Suppressor macrophage treated with lipopolysaccharide for 4 hours (primary cell): ENCODE measurements at places on chromosomes 12 and 14.

DNA sequence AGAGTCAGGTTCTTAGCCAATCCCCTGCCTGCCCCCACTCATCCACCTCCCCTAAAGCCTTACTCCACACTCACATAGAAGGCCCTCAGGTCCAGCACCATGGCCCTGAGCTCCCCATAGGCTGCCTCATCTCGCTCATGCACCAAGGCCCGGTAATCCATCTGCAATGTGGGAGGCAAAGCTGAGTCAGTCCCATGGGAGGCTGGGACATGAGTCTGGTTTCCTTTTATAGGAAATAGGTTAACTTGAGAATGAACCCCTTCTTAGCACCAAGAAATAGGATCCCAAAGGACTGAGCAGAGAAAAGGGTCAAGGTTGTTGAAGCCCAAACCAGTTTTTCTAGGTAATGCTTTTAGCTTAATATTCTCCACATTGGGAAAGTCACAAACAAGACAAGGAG lies 2.1 kb upstream of the EMC9 start:
- DNase-seq = no peak

- no peak for DNase-seq
These were observed 15.3 kb downstream of the RAPGEF3 start for GRCh38 chr12:47743311-47743860.

- peak; percentile 51 for DNase-seq
These were observed 69.9 kb upstream of the FOXN3 start for GRCh38 chr14:89486961-89487360.

- DNase-seq = no peak
These were observed 13.9 kb downstream of the MFAP5 start for GRCh38 chr12:8648576-8649205.

DNA sequence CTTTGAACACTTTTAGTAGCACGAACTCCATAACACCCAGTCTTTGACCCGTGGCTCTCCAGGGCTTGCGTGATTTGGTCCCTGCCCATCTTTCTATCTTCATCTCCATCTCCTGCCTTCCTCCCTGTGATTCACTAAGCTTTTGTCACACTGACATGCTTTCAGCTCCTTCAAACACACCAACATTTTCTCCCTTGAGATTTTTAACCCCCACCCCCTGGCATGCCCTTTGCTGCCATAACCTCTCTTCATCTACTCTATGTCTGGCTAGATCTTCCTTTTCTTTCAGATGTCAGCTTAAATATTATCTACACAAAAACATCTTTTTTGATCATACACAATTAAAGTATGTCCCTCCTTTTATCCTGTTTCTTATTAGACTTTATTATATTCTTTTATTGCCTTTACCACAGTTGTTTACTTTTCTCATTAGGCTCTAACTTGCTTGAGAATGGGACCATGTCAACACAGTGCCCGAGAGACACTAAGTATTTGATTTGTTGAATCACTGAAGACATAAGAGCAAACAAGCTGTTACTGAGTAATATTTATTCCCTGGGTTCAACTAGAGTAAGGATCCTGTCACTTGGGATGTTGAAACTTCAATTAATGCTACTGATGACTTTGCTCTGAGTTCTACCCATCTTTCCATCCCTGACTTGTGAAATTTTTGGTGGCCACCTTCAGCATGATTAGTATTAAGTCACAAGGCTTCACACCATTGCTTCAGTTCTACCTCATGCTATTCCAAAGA lies 387.3 kb downstream of the LRIG3 start:
- no peak for DNase-seq

DNA sequence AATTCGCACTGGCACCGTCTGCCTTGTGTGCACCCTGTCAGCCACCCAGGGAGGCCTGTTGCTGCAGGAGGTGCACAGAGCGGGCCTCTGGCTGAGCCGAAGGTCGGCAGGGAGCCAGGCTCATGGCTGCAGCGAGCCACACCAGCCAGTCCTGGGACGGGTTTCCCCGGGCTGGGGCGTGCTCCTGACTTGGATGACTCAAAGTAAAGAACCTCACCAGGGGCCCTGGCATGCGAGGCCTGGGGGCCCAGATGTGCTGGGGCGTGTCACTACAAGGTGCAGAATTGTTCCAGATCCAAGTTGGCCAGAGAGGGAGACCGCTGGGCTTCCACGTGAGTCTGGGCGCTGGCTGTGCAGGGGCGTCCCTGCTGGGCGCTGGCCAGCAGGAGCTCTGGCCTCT lies 34.5 kb downstream of the FBRSL1 start:
- DNase-seq = no peak

DNA sequence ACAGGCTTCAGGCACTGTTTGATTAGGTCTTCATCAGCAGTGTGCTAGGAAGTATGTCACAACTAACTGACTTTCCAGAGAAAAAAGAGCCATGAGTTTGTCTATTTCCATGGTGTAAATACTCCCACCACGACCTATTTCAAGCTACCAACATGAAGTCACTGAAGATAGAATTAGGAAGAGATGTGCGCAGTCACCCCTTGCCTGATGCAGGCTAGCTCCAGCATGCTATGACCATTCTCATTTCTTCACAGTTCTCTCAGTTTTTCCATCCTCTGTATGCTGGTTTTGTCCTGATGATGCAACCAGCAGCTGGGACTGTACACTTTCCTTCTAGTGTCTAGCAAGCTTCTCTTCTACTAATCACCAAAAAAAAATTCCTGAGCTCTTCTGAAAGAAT lies 191.6 kb upstream of the NUDT4 start:
- DNase-seq = peak; percentile 84

DNA sequence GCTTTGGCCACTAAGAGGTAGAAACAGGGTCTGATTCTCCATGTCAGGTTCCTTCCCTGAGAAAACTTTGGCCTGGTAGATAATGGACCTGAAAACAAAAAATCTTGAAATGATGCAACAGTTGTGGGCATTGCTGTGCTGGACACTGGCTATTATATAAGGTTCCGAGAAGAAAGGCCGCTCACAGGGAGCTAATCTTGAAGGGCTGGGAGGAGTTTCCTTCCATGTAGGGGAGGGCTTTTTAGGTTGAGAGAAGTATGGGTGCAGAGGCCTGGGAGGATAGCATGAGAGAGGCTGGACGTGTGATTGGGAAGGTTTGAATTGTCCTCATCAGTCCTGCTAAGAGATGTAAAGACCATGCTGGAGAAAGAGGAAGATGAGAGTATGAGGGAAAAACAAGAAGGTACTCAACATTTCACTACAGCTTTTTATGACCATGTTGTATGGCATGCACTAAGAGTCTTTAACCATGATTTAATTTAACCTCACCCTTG lies 11.6 kb downstream of the LRRK2 start:
- DNase-seq = no peak

- no peak for DNase-seq
These were observed 59.4 kb downstream of the EML1 start for GRCh38 chr14:99852578-99852977.

- DNase-seq = no peak
These were observed 36.6 kb downstream of the CREBL2 start for GRCh38 chr12:12648284-12648683.

GRCh38 chr14:89331398-89331797 lies 85.6 kb downstream of the FOXN3 start:
- no peak for DNase-seq

DNA sequence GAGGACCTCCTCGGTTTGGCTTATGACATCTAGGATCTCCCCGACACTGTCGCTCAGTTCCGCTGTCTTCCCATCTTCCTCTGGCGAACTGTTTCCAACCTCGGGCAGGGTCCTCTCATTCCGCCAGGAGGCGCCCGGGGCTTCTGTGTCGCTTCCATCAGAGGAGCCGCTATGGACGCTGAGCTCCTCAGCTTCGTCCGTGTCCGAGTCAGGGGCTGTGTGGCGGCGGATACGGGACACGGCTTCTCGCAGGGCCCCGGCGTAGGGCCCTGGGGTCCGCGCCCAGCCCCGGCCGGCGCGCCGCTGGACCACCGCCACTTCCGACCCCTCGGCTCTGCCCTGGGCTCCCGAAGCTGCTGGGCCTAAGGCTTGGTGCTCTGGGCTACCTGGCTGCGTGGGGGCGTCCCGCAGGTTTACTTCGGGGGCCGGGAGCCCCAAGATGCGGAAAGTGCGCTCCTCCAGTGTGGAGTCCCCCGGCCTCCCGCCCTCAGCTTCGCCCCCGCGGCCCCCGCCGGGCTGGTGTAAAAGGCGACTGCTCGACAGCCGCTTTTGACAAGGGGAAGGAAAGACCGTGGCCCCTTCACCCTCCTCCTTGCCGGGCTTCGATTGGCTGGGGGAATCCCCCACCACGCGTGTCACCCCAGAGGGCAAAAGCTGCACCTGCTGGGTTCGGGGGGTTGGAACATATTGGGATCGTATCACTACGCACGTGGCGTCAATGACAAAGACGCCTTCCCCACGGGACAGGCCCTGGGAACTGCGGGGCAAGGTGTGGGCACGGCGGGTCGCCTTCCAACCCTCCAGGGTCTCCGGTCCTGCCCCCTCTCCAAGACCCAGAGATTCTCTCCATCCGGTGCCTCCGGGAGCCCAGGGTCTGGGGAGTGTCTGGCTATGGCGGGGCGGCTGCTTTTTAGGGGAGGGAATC lies 2.1 kb downstream of the DDN start:
- DNase-seq = peak; percentile 90

- DNase-seq = no peak
These were observed 17.7 kb downstream of the SLC4A8 start for GRCh38 chr12:51442324-51442723.

GRCh38 chr12:48105321-48105866 lies 485 bp downstream of the SENP1 start:
- peak; percentile 46 for DNase-seq

GRCh38 chr14:90545966-90546751 lies 149.3 kb downstream of the CALM1 start:
- DNase-seq = no peak

DNA sequence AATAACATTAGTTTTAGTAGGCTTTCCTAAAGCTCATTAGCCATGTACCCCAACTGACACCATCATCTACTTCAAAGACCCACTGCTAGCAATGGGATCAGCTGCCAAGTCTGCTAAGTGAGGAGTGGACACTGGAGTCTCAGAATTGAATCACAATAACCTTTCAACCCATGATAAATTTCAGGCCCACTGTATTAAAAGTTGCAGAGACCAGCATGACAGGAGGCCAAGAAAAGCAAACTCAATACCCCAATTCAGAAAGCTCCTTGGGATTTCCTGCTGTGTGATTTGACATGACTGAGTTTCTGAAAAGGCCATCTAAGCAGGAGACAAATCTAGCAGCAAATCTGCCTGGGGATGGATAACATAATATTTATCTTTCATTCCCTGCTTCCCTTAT lies 320.7 kb downstream of the NELL2 start:
- no peak for DNase-seq

- DNase-seq = no peak
These were observed 126.7 kb downstream of the TMEM132D start for GRCh38 chr12:129776977-129777667.

DNA sequence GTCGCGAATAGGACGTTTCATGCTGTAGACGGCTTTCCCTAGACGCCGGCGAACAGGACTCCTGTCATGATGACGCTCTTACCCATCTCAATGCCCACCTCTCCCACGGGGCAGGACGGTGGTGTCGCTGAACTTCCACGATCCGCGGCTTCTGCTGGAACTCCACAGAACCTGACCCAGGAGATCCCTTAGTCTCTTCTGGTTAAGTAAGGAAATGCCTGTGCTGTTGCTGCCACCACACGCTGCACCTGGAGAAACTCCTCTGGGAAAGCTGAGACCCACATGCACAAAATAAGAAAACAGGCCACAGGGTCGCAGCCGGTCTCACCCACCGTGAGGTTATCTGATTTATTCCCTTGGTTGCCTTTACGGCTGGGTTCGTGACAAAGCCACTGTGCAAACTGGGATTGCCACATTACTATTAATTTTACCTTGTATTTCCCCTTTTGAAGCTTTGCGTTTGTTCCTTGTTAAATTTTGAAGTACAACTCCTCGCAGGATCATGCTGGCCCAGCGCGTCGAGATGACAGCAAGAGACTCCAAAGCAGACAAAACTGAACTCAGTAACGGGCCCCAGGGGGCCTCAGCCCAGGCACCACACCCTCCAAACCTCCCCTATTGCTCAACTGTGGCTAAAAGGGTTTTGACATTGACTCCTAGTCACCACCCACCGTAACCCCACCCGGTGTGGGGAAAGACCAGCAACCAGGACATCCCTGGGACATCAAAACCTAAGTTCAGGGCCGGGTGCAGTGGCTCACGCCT lies 9.2 kb upstream of the MMP17 start:
- peak; percentile 69 for DNase-seq

DNA sequence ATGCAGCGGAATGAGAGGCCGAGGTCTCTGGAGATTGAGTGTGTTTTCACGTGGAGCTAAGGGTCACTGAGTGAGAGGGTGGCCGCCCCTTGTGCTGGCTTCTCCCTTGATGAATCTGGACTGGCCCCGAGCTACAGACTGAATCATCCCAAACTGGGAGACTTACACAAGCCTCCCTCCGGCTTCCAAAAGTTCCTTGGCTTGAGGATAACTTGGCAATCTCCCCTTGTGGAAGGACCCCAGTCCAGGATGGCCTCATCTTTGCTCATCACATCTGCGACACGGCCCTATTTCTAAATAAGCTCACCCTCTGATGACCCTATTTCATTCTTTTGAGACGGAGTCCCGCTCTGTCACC lies 41.5 kb upstream of the FBRSL1 start:
- no peak for DNase-seq

DNA sequence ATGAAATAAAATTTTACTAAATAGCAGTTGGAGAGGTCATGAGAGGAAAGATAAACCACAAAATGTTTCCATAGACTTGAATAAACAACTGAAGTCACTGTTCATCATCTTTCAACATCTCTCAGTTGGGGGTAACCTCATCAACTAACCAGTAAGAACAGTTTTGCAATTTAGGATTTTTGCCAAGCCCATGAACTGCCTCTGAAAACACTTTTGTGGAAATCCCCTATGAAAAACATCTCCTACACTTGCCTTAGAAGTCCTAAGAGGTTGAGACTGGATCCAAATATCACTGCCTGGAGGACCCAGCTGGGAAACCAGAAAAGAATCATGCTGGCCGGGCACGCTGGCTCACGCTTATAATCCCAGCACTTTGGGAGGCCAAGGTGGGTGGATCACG lies 273.1 kb downstream of the C12orf50 start:
- DNase-seq = peak; percentile 4

GRCh38 chr12:1083151-1083888 lies 92.3 kb downstream of the ERC1 start:
- DNase-seq = no peak

DNA sequence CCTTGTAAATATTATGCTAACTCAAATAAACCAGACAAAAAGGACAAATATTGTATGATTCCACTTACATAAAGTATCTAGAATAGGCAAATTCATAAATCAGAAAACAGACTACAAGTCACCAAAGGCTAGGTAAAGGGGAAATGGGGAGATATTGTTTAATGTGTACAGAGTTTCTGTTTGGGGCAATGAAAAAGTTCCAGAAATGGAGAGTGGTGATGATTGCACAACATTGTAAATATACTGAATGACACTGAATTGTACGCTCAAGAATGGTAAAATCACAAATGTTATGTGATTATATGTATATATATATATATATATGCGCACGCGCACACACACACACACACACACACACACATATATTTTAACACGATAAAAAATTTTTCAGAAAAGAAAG lies 182.5 kb downstream of the SLC2A13 start:
- DNase-seq = peak; percentile 6

- DNase-seq = no peak
These were observed 1.4 kb upstream of the SUDS3 start for GRCh38 chr12:118374909-118375308.

GRCh38 chr14:30252151-30252550 lies 306.8 kb upstream of the G2E3 start:
- no peak for DNase-seq
